ENCODE measurements at places on chromosomes 16 and 17.
A peak's percentile ranks its signal among the peaks of the same experiment; 100 is the strongest.

- H3K27me3 ChIP-seq = no peaks in the 10 kb centered on the region
- H3K36me3 ChIP-seq = no peaks in the 10 kb centered on the region
- H3K4me3 ChIP-seq = no peak overlapping the region
- H3K4me1 ChIP-seq = no peaks in the 10 kb centered on the region
These were observed 15.2 kb upstream of the TOX3 start for GRCh38 chr16:52561910-52562741.

DNA sequence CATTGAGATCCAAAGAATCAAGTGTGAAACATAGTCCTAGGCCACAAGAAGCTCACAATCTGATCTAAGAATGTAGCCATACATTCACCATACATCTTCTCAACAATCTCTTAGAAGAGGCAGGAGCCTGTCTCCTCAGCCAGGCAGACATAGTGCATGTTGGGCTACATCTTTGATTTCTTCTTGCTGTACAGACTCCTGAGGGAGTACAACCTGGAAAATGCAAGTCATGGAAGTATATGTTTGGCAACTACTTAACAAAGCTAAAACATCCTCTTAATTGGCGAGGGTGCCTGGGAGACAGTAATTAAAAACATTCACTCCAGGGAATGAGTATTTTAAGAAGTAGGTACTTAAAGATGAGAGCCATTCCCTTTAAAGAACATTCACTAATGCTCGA, 79.2 kb upstream of the NOG start:
- no peak overlapping the region for H3K4me3 ChIP-seq
- H3K4me1 ChIP-seq = no peaks in the 10 kb centered on the region
- DNase-seq = no peak
- H3K27ac ChIP-seq = no peak overlapping the region
- no peaks in the 10 kb centered on the region for H3K27me3 ChIP-seq

- H3K4me3 ChIP-seq = no peak overlapping the region
- DNase-seq = peak; percentile 45
- H3K36me3 ChIP-seq = no peaks in the 10 kb centered on the region
These were observed 9.9 kb upstream of the C1QL1 start for GRCh38 chr17:44977814-44978550.

GRCh38 chr17:34171245-34171818, 83.8 kb upstream of the CCL2 start:
- no peak for DNase-seq
- no peak overlapping the region for H3K27ac ChIP-seq

GRCh38 chr17:44914148-44914547, 1.2 kb downstream of the GFAP start:
- H3K27ac ChIP-seq = no peak overlapping the region
- DNase-seq = no peak
- H3K36me3 ChIP-seq = no peaks in the 10 kb centered on the region
- H3K27me3 ChIP-seq = no peaks in the 10 kb centered on the region
- no peak overlapping the region for H3K4me3 ChIP-seq

DNA sequence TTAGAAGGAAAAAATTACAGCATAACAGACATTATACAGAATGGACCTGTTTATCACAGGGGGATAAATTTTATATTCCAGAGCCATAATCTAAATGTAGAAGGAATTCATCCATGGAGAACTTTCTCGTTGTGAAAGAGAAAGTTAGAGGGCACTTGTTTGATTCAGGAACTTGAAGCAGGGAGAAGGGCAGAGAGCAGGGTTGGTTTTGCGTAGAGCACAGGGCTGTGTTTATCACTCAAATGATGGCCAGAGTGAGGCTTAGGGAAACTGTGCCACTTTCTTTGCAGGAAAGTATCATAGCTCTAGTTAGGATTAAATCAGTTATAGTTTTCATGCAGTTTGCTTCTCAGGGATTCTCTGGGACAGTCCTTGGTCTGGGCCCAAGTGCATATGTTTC, 29.1 kb upstream of the MED13 start:
- H3K4me3 ChIP-seq = no peak overlapping the region
- no peaks in the 10 kb centered on the region for H3K27me3 ChIP-seq
- DNase-seq = no peak
- no peak overlapping the region for H3K27ac ChIP-seq
- H3K4me1 ChIP-seq = peaks cover 6% of the 10 kb centered on the region

DNA sequence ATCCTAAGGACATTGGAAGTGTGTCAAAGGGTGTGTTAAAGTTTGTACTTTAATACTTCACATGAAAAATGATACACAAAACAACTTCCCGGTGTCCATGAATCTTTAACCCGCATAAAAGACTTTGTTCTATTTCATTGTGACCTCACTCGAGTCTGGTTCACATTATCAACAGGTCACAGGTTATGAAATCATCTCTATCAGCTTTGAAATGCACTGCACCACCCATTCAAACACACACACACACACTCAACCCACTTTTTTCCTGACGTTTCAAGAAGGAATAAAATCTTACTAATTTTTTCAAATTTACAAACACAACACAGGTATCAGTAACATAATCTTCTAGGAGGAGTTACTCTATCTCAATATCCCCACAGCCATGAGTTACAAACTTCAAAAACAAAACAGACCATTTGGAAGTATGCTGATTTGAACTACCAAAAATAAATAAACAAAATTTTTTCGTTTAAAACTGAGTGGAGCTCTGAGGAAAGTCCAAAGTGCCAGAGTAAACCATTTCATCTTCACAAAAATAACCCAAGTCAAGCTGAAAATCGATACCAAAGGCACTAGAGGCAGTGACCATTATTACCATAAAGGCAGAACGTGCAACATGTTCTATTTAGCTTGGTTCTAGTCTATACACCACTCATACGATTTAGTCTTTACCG, 2.7 kb downstream of the ACOX1 start:
- no peaks in the 10 kb centered on the region for H3K36me3 ChIP-seq
- H3K27me3 ChIP-seq = no peaks in the 10 kb centered on the region
- no peak overlapping the region for H3K4me3 ChIP-seq

- no peaks in the 10 kb centered on the region for H3K4me1 ChIP-seq
- H3K4me3 ChIP-seq = no peak overlapping the region
- H3K36me3 ChIP-seq = no peaks in the 10 kb centered on the region
- H3K27me3 ChIP-seq = no peaks in the 10 kb centered on the region
- H3K27ac ChIP-seq = no peak overlapping the region
These were observed 577.5 kb downstream of the RBFOX1 start for GRCh38 chr16:7910116-7910515.

DNA sequence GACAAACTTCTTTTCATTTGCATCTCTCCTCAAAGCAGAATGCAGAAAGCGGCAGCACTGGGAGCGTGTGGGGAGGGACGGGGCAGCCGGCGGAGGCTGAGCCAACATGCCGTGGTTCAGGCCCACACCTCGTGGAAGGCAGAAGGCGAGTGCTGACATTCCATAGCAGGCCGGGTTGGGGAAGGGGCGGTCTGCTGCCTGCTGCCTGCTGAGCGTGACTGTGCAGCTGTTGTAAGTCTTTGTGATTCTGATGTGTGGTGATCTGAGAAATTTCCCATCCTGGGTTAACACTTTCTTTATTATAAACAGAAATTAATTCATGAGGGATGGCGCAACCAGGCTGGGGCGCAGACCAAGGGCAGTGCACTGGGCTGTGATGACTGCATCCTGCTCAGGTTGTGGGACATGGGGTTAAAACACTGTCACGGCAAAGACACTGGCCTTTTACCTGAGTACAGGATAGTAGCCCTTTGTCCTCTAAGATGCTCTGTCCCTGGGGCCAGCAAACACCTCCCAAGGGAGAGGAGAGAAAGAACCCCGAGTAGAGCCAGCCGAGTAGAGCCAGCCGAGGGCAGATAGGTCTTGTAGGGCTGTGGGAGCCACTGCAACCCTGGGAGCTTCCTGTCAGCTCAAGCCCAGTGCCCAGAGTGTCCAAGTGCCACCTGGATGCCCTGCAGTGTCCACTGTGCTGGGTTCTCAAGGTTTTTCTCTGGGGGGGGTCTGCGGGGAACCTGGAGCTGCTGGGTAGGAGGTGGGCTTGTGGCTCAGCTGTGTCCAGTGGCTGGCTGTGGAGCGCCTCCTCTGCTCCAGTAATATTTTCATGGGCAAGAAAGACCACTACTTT, 8.8 kb upstream of the DNASE1 start:
- peak; percentile 53 for DNase-seq
- no peak overlapping the region for H3K27ac ChIP-seq
- H3K4me1 ChIP-seq = no peaks in the 10 kb centered on the region
- H3K36me3 ChIP-seq = peaks cover 45% of the 10 kb centered on the region
- no peaks in the 10 kb centered on the region for H3K27me3 ChIP-seq

DNA sequence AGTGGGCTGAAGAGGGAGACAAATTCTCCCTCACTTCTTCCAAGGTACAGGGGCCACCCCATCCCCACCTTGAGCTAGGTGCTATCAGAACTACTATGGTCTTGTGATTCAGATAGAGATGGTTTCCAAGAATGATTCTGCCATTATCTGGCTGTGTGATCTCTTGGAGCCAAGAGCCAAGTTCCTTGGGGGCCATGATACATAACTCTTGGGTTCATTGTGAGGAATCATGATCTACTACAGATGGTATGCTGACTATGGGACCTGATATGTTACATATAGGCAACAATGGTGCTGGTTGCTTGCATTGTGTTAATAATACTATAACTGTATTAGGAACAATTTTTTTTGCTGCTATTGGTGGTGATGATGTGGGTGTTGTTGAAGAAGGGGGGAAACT, 45.7 kb downstream of the DYNLRB2 start:
- no peaks in the 10 kb centered on the region for H3K4me1 ChIP-seq
- DNase-seq = no peak

GRCh38 chr16:31700200-31700529, 172.5 kb downstream of the AHSP start:
- H3K36me3 ChIP-seq = peaks cover 21% of the 10 kb centered on the region
- no peaks in the 10 kb centered on the region for H3K4me1 ChIP-seq
- H3K27me3 ChIP-seq = no peaks in the 10 kb centered on the region
- H3K27ac ChIP-seq = peak overlapping the region; percentile 69
- DNase-seq = no peak

DNA sequence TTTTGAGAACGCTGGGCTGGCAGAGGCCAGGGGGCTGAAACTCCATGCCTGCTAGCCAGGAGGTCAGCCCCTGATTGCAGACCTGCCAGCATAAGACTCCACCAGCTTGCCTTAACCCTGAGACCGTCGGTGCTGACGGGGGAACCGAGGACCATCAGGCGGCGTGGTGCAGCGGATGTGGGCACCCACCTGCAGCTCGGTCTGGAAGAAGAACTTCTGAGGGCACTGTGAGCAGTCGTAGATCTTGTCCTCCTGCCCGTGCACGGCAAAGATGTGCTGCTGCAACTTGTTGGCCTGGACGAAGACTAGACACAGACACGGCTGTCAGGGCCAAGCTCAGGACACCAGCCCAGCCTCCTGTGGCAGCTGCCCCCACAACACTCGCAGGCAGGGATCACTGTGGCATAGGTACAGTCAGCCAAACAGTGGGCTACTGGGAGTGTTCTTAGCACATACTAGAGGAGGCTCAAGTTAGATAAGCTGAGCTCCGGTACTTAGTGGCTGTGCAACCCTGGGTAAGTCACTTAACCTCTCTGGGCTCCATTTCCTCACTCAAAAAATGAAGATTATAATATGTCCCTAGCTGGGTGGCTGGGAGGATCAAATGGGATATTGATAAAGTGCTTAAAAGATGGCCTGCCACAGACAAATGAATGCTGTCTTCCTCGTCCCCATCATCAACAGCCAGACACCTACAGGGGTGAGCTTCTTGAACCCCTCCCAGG, 150.0 kb downstream of the C16orf78 start:
- DNase-seq = no peak
- H3K27ac ChIP-seq = no peak overlapping the region
- H3K27me3 ChIP-seq = no peaks in the 10 kb centered on the region
- no peak overlapping the region for H3K4me3 ChIP-seq

DNA sequence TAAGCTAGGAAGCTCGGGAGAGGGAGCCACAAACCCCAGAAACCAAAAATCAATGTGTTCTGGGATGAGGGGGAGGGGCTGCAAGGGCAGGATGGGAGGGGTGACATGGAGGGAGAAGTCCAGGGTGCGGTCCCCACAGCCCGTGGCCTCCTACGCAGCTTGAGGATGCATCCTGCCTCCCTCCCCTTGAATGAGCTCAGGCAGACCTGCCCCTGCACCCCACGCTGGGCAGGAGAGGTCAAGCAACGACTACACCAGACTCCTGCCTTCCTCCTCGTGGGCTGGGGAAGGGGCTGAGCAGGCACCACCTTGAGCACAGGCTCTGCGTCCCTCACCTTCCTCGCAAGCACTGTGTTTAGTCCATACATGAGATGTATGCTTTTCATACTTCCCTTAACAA, 3.9 kb downstream of the ANKRD13B start:
- no peaks in the 10 kb centered on the region for H3K36me3 ChIP-seq
- no peak overlapping the region for H3K4me3 ChIP-seq
- no peak for DNase-seq
- no peaks in the 10 kb centered on the region for H3K27me3 ChIP-seq
- peaks cover 10% of the 10 kb centered on the region for H3K4me1 ChIP-seq

Measured in left lung (tissue), 14 donors.